Fibroblast of skin of right quadriceps (primary cell): ENCODE measurements at places on chromosomes 5 and 9.
A peak's percentile ranks its signal among the peaks of the same experiment; 100 is the strongest.

GRCh38 chr5:149646564-149646963 lies 65.3 kb downstream of the ARHGEF37 start:
- no peak for DNase-seq

- peak; percentile 57 for DNase-seq
Observed at GRCh38 chr5:4570047-4570995, 569.8 kb upstream of the ADAMTS16 start.

- DNase-seq = no peak
Observed at GRCh38 chr9:89418474-89418845, 79.5 kb downstream of the SEMA4D start.

DNA sequence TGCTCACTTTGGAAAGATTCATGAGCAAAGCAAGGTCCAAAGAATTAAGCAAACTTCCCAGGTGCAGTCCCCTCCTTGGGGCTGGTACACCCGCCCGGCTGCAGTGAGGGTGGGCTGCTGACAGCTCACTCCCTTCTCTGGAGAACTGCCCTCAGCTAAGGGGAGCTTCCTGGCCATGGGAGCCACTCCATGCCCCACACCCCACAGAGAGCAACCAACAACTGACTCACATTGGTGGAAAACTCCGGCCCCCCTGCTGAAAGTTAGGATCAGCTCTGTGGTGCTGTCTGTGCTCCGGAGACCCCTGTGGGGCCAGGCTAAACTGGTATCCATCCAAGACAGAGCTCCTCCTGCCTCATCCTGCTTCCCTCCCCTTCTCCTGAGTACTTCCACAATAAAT lies 223.0 kb downstream of the GABBR2 start:
- peak; percentile 40 for DNase-seq

GRCh38 chr9:80061096-80061495 lies 489.3 kb downstream of the TLE4 start:
- DNase-seq = no peak

DNA sequence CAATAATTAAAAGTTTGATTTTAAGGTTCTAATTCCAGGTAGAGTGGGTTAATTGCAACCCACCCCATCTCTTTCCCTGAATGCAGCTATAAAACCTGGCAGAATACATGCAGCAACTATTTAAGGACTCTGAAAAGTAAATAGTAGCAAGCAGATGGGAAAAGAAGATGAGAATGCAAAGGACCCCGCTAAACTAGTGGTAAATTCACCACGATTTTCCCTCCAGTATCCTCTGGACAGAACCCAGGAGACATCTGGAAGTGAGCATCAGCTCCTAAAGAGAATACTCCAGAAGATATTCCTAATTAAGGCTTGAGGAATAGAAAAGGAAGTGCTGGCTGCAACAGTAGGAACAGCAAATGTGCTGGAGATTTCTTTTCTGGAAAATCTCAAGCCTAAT lies 170.9 kb downstream of the FRMD3 start:
- no peak for DNase-seq

DNA sequence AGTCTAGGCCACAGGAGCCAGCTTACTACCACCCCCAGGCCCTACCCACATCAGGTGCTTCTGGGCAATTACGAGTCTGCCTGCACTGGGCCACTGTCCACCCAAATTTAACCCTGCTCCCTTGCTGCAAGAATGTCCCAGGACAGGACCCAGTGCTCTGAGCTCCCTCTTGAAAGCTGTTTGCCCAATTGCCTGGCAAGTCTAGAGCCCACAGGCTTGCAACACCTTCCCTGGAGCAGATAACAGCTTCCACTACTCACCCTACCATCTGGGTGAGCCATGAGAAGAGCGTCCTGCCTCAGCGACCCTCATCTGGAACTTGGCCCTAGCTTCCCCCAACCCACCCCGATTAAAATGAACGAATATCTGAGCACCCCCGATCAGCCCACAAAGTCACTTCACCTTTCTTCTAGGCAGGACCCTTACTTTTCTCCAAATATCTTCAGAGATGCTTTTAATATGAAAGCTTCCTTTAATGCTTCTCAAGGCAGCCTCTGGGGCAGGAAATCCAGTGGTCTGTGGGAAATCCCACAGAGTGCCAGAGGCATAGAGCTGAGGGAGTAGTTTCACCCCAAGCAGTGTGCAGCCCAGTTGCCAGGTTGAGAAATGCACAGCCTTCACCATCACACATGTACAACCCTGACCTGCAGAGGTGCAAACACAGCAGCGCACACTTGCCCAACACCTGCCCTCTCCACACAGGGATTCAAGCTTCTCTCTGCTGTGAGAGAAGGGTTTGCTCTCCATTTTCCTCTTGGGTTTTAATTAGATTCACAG lies 10.6 kb downstream of the ACSL6 start:
- DNase-seq = no peak

DNA sequence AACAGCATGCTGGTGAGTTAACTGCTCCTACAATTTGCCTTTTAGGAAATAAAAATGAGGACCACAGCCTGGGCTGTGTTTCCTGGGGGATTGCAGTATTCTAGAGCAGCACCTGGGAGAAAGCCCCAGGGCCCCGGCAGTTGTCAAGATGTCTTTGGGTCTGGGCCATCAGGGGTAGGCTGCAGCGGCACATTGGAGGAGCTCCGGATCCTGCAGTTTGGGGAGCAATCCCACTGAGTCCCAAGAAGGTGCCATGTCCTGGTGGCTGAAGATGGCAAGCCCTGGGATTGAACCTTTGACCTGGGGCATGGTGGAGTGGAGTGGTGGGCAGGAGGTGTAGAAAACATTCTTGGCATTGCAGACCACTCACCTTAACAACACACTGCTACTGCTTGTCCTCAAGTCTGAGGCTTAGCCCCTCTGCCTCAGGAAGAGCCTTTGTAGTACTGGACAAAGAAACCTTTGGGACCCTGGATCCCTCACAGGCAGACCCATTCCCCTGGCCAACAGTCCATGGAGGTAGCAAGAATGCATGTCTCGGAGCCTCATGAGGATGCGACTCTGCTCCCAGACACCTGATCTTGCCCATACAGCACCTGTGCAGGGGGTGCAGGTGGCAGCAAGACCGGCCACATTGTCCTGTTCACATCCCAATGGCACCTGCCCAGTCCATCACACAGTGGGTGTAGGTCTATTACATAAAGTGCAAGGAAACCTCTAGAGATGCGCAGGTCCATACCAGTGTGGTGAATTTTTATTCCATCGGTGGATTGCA lies 159.1 kb upstream of the IRX2 start:
- no peak for DNase-seq

DNA sequence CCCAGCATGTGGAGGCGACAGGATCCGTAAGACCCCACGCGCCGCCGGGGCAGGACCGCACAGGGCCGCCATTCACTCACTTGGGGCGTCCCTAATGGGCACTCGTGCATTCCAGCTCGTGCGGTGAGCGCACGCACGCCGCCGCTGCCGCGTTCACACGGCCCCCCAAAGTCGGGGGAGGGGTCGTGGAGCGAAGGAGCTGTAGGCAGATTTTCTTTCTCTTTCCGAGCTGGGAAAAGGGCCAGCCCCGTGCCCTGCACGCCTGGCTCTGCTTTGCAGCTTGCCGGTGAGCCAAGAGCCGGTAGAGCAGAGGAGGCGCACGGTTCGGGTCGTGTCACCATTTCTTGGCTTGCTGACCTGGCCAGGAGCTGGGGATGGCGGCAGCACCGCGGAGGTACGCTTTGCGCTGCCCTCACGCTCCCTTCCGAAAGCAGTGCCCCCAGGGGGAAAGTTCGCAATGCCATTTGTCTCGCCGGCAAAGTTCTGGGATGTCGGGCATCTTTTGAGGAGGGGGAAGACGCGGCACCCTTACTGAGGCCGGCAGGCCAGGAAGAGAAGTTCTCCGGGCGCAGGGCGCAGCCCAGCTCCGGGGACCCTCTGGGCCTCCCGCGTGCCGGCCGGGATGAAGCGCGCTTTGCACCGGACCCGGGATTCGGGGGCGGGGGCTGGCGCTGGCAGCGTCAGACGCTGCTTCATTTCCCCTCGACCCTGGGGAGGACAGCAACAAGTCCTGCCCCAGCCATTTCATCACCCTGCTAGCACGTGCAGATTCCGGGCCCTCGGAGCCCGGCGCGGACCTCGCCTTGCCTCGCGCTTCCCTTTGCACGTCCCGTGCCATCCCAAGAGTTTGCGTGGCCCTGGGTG lies 898 bp downstream of the STC2 start:
- DNase-seq = peak; percentile 56

DNA sequence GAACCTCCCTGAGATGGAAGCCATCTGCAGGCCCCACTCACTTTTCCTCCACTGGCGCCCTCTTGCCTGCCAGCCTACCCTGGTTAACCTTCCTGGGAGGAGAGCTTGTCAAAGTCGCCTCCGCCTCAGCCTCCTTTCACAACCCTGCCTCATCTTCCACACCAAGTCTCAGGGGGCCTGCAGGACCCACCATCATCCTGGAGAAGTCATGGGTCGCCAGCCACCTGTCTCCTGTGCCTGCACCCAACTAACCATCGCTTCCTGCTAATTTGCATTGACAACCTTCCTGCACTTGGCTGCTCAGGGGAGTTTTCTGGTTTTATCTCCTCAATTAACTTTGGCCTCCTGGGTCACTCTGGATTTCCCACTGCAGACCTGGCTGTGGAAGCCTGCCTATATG lies 52.8 kb upstream of the GRHPR start:
- DNase-seq = no peak

DNA sequence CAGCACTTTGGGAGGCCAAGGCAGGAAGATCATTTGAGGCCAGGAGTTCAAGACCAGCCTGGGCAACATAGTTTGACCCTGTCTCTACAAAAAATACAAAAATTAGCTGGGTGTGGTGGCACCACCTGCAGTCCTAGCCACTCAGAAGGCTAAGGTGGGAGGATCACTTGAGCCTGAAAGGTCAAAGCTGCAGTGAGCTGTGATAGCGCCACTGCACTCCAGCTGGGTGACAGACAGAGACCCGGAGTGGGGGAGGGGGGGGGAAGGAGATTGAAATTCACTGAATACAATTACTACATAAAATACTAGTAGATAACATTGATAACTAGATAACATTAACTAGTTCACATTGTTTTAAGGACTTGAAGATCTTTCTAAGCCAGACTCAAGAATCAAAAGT lies 345.6 kb downstream of the BNC2 start:
- DNase-seq = no peak

DNA sequence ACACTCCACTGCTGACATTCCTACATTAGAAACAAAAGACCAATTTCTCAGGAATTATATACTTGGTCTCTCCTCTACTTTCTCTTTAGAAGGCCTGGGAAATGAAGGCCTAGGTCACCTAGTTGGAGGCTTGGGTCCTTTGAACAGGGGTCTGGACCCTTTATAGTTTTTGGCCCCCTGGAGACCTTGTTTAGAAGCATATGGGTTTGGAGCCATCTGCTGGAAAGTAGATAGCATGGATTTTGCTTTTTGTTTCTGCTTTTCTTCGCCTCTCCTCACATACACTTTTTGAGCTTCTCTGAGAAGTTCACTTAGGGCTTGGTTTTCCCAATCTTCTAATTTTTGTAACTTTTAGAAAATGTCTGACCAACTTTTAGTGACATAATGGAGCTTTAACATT lies 67.1 kb upstream of the CDK20 start:
- DNase-seq = no peak

- DNase-seq = no peak
Observed at GRCh38 chr5:81650987-81651386, 99.9 kb downstream of the SSBP2 start.

DNA sequence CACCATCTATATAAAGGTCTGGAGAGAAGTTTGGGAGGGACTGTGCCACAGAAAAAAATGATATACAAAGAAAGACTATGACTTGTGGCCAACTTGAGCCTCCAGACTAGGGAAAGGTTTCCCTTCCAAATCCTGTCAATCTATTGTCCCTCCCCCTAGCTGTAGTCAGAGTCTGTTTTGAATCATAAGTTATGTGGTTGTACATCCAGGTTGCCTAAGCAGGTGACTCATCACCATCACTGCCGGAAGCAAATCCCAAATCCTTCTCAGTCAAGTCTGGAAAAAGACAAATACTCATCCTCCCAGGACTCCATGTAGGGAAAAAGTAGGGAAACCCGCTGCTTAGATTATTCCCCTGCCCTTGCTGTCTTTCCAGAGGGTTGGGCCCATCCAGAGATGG lies 235.7 kb downstream of the CDK5RAP2 start:
- DNase-seq = peak; percentile 87

DNA sequence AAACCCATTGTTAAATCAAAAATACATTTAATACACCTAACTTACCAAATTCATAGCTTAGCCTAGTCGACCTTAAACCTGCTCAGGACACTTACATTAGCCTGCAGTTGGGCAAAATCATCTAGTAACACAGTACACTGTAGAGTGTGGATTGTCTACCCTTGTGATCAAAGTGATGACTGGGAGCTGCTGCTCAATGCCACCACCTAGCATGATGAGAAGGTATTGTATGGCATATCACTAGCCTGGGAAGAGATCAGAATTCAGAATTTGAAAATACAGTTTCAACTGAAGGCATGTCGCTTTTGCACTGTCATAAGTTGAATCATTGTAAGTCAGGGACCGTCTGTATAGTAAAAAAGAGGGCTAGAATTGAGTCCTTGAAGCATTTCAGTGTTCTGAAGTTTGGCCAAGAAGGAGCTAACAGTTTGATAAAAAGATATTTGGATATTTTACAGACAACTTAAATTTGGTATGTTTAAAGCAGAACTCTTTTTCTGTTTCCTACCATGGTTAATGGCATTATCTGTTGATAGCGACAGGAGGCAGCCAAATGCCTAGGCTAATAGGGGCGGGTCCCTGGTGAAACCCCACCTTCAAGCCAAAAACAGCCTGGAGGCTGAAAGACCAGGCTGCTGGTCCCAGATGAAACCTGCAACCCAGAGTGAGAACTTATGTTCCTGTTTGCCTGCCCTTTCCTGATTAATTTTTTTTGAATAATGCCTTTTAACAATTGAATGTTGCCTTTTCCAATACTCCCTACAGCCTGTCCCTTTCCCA lies 23.0 kb downstream of the SMIM15 start:
- no peak for DNase-seq

DNA sequence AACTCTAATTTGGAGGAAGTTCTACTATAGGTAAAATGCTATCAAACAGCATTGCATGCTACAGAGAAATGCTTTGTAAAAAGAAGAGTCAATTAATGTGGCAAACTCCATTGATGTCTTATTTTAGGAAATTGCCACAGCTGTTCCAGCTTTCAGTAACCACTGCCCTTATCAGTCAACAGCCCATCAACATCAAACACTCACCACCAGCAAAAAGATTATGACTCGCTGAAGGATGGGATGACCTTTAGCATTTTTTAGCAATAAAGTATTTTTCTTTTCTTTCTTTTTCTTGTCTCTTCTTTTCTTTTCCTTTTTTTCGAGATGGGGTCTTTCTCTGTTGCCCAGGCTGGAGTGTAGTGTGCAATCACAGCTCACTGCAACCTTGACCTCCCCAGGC lies 26.0 kb downstream of the CRHBP start:
- no peak for DNase-seq

DNA sequence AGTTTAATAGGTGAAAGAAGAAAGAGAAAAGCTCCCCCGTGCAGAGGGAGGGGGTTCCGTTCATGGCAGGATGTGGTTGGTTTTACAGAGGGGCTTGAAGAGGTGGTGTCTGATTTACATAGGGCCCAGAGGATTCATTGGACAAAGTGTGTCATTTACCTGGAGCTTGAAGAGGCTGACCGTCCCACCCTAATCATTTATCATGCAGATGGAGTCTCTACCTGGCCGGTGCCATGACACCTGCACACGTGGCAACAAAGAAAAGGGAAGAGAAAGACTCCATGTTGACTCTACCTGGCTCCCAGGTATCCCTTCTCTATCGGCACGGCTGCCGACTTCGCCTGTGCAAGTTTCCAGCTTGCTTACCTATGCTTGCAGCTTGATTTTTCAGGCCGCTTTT lies 35.3 kb upstream of the PRRC2B start:
- DNase-seq = no peak

GRCh38 chr5:122413722-122414121 lies 101.7 kb downstream of the SNCAIP start:
- DNase-seq = no peak

- no peak for DNase-seq
Observed at GRCh38 chr5:121188849-121189248, 662.8 kb upstream of the FTMT start.
